ENCODE measurements at places on chromosomes 3 and 15. TPM values are rescaled to one million over a fixed set of nuclear protein-coding genes. Genes with fewer than 3 reads are reported as not detected.

The PPIB gene
- polyA plus RNA-seq: 481 TPM

The CACNA1D gene
- not detected for polyA plus RNA-seq

The MED12L gene
- polyA plus RNA-seq: not detected

The C3orf49 gene
- not detected for polyA plus RNA-seq

Measured in naive B cell (primary cell).